Stimulated activated CD8-positive, alpha-beta memory T cell treated with anti-CD3 and anti-CD28 coated beads, Interleukin-15, amount 100 ng/mL, for 1 hour (primary cell): ENCODE measurements at places on chromosomes 3 and 15.
A peak's percentile ranks its signal among the peaks of the same experiment; 100 is the strongest.

DNA sequence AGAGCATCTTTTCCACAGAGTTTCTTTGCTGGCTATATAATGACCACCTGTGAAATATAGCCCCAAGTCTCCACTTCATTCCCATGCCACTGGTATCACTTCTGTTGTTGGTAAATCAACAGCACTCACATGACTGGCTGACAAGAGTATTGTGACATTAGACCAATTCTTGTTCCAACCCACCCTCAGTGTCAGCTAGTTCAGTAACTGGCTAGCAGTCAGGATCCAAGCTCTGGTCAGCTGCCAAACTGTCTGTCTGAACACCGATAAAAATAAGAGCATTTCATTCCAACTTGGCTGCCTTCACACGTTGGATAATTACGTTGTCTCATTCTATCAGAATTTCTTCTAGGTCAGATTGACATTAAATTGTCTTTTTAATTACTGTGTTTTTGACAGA, 166.5 kb downstream of the USP13 start:
- no peak for DNase-seq

DNA sequence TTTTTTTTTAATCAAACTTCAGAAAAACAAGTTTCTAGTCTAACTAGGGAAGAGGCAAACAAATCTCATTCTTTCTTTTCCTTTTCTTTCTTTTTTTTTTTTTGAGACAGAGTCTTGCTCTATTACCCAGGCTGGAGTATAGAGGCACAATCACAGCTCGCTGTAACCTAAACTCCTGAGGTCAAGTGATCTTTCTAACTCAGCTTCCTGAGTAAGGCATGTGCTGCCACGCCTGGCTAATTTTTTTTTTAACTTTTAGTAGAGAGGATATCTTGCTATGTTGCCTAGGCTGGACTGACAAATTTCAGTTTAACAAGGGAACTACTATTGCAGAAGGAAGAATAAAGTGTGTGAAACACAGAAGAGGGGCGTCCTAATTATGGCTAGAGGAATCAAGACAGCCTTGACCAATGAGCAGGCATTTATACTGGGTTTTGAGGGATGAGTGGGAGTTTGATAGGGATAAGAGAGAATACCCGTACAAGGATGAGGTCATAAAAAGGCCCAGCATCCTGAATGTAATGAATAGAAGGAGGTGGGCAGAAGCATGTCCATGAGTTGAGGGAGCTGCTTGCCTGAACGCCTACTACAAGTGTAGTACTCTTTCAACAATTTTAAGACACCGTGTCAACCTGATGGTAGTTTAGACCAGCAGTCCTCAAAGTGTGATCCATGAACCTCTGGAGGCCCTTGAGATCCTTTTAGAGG, 6.7 kb upstream of the ZFAND6 start:
- DNase-seq: no peak

DNA sequence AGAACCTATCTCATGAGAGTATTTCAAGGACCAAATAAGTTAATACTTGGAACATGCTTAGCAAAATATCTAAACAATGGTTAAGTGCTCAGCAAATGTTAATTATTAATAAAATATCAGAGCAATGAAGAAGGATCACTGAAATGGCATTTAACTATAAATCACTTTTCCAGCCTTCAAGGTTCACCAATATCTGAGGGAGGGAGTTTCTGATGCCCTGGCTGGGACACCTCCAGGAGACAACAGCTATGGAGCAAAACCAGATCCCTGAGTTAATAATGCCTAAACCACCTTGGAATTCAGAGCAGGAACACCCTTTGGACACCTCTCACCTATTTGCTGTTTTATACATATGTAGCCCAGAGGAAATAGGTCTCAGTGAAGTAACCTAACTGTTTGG, 6.4 kb upstream of the FAM174B start:
- no peak for DNase-seq

GRCh38 chr3:115595611-115596275, 27.6 kb upstream of the GAP43 start:
- DNase-seq: no peak

DNA sequence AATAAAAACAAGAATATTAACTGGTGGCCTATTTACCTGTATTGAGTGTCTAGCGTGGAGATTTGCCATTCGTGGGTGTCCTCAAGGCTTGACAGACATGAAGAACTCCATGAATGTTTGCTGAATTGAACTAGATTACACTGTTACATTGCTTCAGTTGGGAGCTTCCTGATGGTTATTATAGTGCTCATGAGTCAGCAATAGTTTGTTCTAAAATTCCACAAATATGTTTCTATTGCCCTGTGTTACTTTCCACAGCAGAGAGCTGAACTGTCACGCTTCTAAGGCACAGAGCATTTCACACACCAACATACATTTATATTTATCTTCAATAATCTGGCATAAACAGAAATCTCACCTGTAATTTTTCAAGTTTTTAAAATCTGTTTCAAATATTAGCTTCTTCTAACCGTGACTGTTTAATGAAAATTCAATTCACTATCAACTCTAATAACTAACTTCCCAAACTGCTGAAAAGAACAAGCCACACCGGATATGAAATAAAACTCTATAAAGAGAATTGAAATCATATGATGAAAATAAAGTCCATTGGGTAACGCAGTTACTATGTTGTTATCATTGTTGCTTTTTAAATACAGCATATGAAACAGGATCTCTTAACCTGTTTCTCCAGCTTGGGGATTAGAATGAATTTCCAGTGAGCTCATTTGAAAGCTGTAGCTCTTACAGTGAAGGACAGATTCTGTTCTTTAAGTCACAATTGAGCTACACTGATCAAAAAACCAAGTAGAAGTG, 61.2 kb upstream of the MCF2L2 start:
- no peak for DNase-seq

DNA sequence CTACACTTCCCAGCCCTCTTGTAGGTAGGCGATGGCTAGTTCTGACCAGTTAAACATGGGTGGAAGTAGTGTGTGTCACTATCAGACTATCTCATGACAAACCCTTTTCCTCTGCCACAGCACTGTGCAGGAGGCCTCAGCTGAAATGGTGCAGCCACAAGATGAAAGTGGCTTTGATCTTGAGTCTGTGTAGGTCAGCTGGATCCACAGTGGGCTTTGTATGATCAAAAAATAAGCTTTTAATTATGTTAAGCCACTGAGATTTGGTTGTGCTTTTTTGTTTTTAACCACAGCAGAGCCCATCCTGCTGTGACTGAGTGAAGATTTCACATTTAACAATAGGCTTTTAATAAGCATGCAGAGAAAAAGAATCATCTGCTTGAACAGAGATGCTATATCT, 19.7 kb downstream of the RCN2 start:
- DNase-seq: no peak

DNA sequence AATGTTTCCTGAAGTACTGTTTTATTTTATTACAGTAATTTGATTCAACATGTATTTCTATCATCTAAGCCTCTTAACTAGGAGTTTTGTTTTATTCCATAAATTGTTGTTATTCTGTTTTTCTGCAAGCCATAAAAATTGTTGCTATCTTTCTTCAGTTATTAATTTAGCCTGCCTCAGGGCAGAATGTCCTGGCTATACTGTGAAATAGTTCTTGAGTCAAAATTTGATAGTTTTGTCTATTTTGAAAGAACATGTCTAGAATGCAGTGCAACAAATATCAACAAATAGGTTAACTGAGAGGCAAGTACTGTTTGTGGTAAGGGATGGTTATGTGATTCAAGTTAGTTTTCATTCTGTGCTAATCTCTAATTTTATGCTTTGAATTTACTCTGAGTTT, 63.9 kb downstream of the PPARG start:
- DNase-seq: no peak

DNA sequence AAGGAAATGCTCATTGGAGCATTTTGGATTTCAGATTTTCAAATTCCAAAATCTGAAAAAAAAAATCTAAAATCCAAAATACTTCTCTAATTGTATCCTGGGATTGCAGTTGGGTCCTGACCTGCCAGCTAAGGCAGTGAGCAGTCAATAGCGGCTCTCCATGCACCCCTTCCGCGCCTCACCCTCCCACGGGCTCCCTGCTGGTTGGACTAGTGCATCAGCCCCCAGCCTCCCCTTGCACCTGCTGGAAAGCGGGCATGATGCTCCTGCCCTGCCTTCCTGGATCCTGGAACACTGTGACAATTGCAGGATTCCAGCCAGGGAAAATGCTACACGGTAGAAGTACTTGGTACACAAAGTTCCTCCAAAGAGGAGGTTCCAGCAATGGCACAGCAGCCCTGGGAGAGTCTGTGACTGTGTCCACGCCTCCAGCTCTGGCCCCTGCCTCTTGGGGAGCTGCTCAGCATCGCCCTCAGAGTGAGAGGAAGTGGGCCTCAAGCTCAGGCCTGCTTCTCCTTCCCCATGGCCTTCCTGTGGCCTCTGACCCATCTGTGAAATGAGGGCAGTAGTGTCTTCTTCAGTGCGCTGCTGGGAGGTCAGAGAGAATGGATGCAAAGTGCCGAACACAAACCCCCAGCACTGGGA, 39.5 kb upstream of the CHRNB4 start:
- DNase-seq: no peak

- DNase-seq: no peak
These were observed 57.2 kb upstream of the SLC7A14 start for GRCh38 chr3:170642882-170643601.

DNA sequence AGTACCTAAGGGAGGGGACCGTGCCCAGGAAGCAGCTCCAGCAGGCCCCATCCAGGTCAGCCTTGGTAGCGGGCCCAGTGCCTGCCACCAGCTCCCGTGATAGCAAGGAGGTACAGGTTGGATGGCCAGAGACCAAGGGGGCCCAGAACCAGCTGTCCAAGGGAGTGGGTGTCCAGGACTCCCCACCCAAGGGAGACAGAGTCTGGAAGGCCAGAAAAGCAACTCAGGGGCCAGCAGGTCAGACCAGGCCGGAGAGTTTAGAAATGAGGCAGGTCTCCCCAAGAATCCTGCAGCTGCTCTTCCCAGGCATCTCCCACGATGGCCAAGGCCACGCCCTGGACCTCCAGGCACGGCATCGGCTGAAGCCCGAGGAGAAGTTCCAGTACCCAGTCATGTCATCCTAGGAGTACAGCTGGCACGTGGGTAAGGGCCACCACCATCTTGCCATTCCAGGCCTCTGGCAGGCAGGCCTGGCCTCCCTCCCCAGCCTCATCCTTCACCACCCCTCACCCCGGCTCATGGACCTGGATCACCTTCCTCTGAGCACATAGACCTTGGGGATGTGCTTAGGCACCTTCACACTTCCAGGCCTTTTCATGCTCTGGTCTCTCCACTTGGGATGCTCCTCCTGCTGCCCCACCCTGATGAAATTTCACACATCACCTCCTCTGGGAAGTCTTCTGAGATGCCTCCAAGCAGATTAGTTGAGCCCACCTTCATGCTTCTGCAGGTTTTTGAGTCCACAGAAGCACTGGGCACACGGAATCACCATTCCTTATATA, 30.5 kb downstream of the DNASE1L3 start:
- no peak for DNase-seq

DNA sequence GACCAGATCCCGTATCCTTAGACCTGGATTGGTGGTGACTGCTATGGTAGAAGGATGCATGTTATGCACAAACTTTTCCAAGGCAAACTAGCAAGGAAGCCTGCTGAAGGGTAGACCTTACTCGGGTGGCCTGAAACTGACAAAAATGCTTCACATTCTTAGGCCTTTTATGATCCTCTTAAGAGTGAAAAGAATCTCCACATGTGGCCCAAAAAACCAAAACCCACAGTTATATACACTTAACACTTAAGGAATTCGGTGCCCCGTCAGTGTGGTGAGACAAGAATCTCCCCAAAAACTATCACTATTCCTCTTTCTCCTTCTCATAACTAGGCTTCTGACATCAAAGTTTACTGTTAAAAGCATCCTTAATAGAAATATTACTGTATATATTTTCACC, 130.1 kb upstream of the SOX2 start:
- no peak for DNase-seq

DNA sequence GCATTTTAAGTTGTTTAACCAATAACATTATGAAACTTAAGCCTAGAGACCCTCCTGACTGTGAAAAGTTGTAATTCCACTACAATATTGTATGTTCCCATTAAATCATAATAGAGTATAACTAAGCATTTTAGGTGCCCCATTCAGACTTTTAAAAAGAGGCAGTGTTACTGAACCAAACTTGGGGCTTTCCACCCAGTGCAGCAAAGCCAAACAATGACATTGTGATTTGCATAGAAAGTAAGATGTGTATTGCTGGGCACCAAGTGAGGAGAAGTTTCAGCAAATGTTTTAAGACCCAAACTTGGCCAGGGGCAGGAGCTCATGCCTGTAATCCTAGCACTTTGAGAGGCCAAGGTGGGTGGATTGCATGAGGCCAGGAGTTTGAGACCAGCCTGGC, 706.2 kb downstream of the GRM7 start:
- no peak for DNase-seq

- no peak for DNase-seq
These were observed 34.6 kb downstream of the GASK1A start for GRCh38 chr3:43013743-43014155.

GRCh38 chr3:72003936-72004335, 219.0 kb upstream of the PROK2 start:
- DNase-seq: no peak

GRCh38 chr3:191987831-191988350, 526.9 kb downstream of the PYDC2 start:
- no peak for DNase-seq

DNA sequence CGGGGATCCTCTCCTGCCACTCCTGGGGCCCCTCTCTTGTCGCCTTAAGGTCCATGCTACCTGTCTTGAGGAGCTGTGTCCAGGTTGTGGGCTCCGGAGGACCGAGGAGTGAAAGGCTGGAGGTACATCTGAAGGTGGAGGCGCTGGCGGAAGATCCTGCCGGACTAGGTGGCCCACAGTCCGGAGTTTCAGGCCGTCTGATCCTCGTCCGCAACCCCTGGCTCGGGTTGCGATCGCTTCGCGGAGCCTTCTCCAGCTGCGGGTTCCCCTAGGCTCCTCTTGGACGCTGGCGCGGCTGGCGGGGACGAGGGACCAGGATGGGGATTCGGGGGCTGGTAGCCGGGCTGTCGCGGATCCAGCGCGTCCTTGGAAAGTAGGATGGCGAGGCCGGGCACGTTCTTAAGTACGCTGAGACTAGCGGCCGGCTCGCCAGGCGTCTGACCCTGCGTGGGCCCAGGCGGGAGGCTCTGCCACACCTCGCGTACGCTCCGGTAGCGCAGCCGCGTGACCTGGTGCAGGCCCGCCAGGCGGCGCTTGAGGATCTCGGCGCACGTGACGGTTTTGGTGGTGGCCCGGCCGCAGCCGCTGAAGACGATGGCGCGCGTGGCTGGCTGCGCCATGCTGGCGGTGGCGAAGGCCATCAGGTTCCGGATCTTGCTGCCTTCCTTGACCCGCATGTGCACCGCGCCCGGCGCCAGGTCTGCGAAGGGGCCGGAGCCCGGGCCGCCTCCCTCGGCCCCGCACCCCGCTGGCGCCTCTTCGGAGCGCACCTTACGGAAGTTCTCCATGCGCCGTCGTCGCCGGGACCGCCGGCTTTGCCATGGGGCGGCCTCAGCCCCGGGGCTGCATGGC, 550 bp downstream of the RPP25 start:
- peak; percentile 15 for DNase-seq

- no peak for DNase-seq
These were observed 69.2 kb upstream of the CSTA start for GRCh38 chr3:122255757-122256439.

- DNase-seq: no peak
These were observed 432.1 kb upstream of the CFAP20DC start for GRCh38 chr3:59481776-59482400.

GRCh38 chr15:47846876-47847275, 129.6 kb downstream of the SEMA6D start:
- no peak for DNase-seq
